Ovary (tissue), 10 donors: ENCODE measurements at places on chromosomes 7 and 10. TPM values are rescaled to one million over a fixed set of nuclear protein-coding genes. Genes with fewer than 3 reads are reported as not detected.

DNA sequence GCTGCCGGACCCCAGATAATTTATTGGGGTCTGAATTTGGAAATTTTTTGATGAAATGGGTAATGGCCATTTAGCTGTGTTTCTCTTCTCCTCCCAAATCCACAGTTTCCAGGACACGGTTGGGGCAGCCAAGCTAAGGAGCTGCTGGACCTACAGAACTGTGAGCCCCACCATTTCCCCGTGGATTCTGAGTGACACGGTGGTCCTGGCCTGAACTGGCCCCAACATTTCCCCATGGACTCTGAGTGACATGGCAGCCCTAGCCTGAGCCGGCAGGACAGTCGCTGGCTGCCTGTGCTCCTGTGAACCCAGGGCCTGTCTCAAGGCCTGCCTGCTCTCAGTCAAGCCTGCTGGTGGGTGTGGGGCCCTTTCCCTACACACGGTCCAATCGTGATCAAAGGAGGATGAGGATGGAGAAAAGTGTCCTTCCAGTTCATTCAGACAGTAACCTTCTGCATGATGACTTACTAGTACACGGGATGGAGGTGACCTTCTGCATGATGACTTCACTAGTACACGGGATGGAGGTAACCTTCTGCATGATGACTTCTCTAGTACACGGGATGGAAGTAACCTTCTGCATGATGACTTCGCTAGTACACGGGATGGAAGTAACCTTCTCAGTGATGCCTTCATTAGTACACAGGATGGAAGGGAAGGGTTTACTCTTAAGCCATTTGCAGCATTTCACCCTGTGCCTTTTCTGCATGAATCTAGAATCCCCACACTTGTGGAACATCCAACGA lies 359.9 kb downstream of the GLRX3 start:
- no peak overlapping the region for H3K27ac ChIP-seq
- no peaks in the 10 kb centered on the region for H3K4me1 ChIP-seq
- no peaks in the 10 kb centered on the region for H3K27me3 ChIP-seq
- no peak for DNase-seq
- H3K36me3 ChIP-seq, result no peaks in the 10 kb centered on the region

DNA sequence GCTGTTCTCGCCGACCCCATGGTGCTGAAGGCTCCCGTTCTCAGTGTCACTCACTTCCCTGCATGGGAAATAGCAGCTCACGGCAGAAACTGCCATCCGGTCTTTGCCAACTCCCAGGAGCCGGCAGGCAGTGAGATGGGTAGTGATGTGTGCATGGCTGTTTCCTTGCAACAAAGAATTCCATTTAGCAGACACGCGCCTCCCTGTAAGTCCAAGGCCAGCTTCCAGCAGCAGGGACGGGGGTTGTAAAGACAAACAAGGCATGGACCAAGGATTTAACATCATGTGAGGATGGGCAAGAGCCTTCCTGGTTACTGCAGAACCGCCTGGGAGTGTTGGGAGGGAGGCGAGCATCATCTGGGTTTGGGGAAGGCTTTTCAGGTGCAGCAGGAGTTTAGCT lies 273.1 kb downstream of the GLRX3 start:
- no peak overlapping the region for H3K27ac ChIP-seq
- DNase-seq, result no peak
- H3K36me3 ChIP-seq, result no peaks in the 10 kb centered on the region
- no peak overlapping the region for H3K4me3 ChIP-seq
- no peaks in the 10 kb centered on the region for H3K27me3 ChIP-seq
- no peaks in the 10 kb centered on the region for H3K4me1 ChIP-seq

DNA sequence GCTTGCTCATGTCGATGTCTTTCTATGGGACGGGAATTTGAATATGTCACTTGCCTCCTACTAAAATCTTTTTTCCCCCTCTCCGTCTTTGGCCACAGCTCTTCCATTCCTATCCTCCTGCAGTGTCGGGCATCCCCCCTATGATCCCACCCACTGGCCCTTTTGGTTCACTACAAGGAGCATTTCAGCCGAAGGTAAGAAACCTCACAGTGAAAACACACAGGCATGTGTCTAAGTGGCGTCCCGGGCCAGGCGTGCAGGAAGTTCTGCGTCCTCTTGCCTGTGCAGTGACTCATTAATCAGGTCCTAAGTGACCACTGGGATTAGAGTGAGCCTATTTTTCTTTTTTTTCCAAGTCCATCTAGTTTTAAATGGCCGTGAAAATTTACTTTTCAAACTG lies 360.5 kb upstream of the GALNT17 start:
- no peaks in the 10 kb centered on the region for H3K27me3 ChIP-seq
- DNase-seq, result no peak
- no peak overlapping the region for H3K4me3 ChIP-seq
- no peaks in the 10 kb centered on the region for H3K36me3 ChIP-seq
- H3K27ac ChIP-seq, result no peak overlapping the region
- no peaks in the 10 kb centered on the region for H3K4me1 ChIP-seq

- DNase-seq, result no peak
- H3K27ac ChIP-seq, result no peak overlapping the region
- no peaks in the 10 kb centered on the region for H3K27me3 ChIP-seq
Observed at GRCh38 chr7:119232091-119232490, 1007.6 kb downstream of the ANKRD7 start.

DNA sequence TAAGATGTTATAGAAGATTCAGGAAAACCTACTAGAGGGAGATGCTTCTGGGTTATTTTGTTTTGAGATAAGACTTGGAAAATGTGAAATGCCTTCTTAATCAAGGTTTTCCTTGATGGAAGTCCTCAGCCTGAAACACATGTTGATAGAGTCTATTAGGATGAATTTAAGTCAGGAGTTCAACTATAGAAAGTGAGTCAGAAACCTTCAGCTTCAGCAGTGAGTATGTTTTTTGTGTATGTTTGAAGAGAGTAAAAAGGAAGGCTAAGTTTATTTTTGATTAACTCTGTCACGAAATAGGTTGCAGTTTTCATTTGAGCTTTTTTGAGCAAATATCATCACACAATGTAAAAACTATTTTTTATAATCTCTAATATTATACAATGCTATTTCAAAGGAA lies 114.6 kb downstream of the HGF start:
- no peak for DNase-seq
- H3K4me1 ChIP-seq, result no peaks in the 10 kb centered on the region
- no peak overlapping the region for H3K27ac ChIP-seq

Gene DYNC1I1
- 12.1 TPM for total RNA-seq

DNA sequence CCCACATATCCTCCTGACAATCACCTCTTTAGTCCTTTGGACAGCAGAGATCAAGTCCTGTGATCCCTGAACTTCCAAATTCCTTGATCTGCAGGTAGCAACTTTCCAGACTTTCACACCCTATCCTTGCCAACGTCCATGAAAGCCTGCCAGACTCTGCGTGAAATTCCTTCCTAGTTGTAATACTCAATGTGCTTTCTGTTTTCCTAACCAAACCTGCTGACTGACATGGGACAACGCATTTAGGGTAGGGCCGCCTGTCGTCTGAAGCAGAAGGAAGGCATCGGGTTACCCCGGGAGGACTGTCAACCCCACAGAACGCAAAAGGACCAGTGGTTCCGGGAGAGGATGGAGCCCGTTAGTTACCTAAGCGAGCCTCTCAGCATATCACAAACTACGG lies 23.9 kb downstream of the ITGA8 start:
- no peaks in the 10 kb centered on the region for H3K4me1 ChIP-seq
- no peak for DNase-seq
- H3K27ac ChIP-seq, result no peak overlapping the region
- no peaks in the 10 kb centered on the region for H3K27me3 ChIP-seq
- H3K4me3 ChIP-seq, result no peak overlapping the region
